ENCODE measurements at places on chromosomes 7 and 10.

DNA sequence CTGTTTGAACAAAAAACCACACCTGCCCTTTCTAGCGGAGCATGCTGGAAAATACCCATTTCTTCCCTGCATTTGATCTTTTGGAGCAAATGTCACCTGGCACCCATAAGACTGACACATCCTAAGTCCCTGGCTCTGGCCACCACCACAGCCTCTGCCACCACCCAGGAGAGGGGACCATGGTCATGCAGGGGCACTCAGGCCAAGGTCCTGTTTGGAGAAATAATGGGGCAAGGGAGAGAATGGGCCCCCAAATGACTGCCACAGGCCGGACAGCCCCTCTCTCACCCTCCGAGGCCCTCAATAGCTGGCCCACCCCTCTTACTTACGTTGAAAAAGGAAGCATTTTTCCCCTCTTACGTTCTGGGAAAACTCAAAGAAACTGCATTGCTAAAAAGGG lies 35.4 kb downstream of the RGS10 start:
- no peak for DNase-seq

DNA sequence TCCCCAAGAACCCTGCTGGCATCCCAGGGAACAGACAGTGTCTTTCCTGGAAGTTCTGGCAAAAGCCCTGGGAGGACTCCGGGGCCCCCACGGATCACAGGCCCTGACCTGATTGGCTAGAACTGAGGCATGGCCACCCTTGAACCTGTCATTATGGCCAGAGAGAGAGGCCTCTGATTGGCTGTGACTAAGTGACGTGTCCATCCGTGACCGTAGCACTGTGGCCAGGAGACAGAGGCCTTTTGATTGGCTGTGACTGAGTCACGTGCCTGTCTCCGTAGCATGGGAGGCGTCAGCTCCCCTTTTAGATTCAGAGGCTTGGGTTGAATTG lies 163.8 kb downstream of the RGS10 start:
- no peak for DNase-seq

DNA sequence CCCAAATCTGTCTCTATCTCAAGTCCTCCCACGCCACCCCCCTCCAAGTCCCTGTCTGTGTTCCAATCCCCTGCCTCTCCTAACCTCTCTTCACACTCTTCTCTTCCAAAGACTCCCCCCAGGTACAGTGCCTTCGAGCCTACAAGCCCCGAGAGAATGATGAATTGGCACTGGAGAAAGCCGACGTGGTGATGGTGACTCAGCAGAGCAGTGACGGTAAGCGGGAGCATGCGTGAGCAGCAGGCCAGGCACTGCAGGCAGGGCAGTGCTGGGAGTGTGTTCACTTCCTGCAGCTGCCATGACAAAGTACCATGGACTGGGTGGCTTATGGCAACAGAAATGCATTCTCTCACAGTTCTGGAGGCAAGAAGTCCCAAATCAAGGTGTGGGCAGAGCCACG lies 23.4 kb downstream of the ARHGEF5 start:
- DNase-seq, result no peak

GRCh38 chr10:11225935-11226334 lies 208.3 kb downstream of the CELF2 start:
- DNase-seq, result no peak

GRCh38 chr10:3902054-3902808 lies 117.2 kb upstream of the KLF6 start:
- DNase-seq, result no peak

DNA sequence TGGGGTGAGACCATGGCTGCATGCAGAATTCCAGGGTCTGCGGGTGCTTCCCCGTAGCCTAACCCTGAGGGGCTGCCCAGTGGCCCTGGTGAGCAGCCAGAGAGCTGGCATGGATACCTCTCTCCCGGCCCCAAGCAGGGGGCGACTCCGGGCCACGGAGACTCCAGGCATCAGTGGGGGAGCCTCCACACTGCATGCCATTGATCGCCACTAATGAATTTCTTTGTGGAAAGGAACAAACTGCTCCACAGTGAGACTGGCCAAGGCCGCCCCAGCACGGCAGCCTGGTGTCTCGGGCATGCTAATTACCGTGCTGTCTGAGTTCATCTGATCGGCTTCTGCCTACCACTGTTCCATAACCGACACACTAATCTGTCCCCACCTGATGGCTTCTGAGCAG lies 184.4 kb downstream of the GRID1 start:
- DNase-seq, result no peak

DNA sequence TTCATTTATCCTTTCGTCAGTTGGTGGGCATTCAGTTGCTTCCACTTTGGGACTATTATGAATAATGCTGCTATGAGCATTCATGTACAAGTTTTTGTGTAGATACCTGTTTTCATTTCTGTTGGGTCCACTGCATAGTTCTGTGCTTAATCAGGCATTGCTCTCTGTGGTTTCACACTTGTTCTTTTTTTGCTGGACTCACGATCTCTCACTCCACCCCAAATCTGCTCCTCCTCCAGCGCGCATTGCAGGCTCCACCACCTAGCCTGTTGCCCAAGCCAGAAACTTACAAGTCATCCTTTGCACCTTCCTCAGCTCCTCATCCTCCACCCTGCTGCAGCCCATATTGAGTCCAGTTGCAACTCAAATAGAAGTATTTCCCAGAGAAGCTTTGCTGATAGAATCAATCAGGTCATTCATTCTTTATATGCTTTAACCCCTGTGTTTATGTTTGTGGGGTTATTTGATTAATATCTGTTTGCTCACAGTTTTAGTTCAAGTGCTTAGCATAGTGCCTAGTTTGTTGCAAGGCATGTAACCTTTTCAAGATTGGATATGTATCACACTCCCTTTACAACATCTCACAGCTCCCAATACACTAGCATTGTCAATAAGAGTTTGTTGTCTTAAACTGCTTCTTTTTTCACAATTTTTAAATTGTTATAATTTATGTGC lies 16.6 kb upstream of the AFAP1L2 start:
- no peak for DNase-seq

- no peak for DNase-seq
Observed at GRCh38 chr7:45408409-45408737, 165.8 kb upstream of the ADCY1 start.

- DNase-seq, result no peak
Observed at GRCh38 chr10:91634898-91635297, 2.0 kb upstream of the PPP1R3C start.

GRCh38 chr10:77214799-77215198 lies 422.8 kb downstream of the KCNMA1 start:
- DNase-seq, result no peak

GRCh38 chr10:27345455-27345920 lies 104.9 kb upstream of the ACBD5 start:
- DNase-seq, result no peak

- no peak for DNase-seq
Observed at GRCh38 chr7:156173346-156173745, 361.1 kb upstream of the SHH start.

DNA sequence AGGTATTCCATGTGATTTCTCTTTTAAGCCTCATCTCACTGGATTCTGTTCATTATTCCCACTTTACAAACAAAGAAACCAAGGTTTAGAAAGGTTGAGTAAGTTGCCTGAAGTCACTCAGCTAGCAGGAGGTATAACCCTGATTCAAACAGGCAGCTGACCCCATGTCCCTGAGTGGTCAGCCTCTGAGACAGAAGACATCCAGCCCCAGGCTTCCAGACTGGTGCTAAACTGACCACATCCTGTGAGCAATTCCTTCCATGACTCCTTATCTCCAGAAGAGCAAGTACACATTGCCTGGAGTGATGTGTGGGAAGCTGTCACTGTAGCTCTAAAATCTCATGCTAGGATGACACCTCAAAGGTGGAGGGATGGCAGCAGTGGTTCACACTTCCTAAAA lies 3.7 kb downstream of the PLPP4 start:
- no peak for DNase-seq

DNA sequence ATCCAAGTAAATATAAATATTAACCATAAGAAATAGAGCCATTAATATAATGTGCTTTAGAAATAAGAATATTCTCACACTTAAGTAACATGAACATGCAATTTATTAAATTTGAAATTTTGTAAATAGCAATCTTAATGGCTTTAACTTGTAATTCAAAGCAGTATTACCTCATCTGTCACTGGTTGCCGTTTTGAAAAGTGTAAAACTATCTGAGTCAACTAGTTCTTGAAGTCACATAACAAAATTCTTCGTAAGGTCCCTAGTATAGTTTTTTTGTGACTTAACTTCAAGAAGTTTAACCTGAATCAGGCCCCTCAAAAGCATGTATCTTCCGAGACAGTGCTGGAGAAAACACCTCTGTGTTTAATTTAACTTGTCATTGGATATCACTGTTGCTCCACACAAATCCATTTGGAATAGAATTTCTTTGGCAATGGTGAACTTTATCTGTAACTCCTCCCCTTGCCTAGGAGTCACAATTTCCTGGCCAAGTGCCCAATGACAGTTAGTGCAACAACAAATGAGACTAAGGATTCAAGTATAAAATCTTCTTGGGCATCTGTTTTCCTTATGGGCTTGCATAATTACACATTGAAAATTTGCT lies 47.1 kb downstream of the NT5C2 start:
- DNase-seq, result no peak

- no peak for DNase-seq
Observed at GRCh38 chr7:139436806-139437205, 46.7 kb downstream of the KLRG2 start.

DNA sequence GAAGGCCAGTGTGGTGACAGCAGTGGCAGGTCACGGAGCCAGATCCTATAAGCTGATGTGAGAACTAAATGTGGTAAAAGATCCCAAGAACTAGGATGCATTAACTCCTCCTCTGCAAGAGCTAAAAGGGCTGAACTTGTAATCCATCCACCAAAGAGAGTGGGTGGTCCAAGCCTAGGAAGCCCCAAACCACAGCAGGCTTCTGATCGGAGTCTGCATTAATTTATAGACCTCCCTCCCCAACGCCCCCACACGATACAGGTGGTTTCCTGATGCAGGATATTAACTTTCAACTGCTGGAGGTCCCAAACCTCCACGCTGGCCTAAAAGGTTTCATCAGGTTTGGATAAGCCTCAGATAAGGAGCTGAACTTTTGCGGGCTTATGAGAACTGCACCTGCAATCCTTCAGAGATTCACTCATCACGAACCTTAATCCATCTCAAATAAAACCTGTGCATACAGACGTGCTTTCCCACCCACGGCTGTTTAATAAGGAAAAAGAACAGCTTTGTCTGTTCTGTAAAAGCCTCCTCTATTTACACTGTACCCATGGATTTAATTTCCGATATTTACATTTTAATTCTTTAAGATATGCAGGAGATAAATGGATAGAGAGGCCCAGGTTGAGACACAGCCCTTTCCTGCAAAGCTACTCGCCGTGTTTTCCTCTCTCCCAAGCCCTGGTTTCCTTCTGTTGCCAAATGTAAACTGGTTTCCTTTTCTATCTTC lies 74.9 kb downstream of the GFRA1 start:
- DNase-seq, result no peak

- no peak for DNase-seq
Observed at GRCh38 chr7:158321936-158322615, 265.5 kb downstream of the PTPRN2 start.

DNA sequence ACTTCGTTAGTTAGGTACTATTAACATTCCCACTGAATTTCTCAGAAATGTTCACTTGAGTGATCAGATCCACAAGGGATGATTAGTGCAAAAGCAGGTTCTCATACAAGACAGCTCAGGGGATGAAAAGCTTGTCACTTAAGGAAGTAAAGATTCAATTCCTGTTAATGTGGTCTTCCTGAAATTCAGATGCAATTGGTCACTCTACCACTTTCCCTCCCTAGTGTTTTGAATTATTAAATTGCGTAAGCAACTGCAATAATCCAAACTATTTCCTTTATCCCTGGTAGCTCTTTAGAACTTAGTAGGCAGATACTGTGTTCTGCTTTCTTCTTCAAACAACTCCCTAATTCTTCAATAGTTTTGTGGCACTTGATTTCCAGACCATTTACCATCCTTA lies 121.4 kb downstream of the MAGI2 start:
- DNase-seq, result no peak

- DNase-seq, result no peak
Observed at GRCh38 chr7:17153536-17153935, 144.9 kb upstream of the AHR start.

DNA sequence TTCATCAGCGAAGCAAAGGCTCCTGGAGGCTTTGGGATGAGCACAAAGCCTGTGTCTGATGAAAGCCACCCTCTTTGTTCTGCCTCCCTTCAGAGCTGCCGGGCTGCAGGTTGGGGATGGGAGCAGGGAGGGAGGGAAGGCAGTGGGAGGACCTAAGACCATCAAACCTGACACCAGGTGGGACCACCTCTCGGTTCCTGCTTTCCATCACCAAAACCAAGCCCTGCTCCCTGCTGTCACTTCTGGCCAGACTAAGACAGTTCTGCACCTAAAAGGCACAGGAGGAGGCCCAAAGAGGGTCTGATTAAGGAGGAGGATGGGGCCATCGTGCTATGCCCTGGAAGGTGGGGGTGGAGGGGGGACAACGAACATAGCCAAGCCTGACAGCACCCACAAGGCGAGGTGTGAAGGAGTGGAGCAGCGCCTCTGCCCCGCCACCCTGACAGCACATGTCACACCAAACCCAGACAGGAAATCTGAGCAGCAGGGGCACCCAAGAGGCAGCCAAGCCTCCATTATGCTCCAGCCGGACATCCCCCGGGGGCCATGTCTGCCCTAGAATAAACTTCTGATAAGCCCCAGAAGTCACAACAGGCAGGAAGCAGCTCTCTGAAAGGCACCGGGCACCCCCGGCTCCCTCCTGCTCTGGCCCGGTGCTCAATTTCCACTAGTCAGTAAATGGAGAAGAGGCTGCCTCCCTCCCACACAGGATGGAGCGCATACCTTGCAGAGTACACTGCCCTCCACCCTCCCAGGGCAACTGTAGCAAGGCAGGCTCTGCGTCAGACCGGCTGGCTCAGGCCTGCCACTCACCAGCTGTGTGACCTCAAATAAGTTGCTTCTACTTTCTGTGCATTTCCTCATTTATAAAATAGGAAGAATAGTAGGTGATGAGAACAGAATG lies 48.9 kb downstream of the DLG5 start:
- DNase-seq, result no peak
